Kidney glomerular epithelial cell (primary cell): ENCODE measurements at places on chromosomes 11 and 22.
A peak's percentile ranks its signal among the peaks of the same experiment; 100 is the strongest.

- DNase-seq = peak; percentile 69
These were observed 10.8 kb downstream of the TRIM66 start for GRCh38 chr11:8671651-8672062.

- DNase-seq = no peak
These were observed 4.7 kb downstream of the SLC22A8 start for GRCh38 chr11:63010934-63011439.

DNA sequence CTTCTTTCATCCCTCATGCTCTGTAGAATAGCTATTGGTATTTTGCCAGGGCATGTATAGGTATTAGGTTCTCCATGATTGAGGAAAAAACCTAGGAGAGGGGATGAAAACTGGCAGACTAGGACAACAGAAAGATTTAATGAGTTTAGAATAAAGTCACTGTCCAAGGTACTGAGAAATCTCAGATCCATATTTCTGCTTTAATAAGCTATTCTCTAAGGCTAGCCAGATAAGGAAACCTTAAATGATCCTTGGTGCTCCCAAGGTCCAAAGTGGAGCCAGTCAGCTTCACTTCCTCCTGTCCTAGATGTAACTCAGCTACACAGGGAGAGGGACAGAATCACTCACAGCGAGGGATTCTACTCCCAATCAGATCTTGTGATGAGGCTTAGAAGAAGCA lies 13.7 kb upstream of the CSNK2A3 start:
- DNase-seq = no peak

- DNase-seq = no peak
These were observed 6.5 kb downstream of the OR10A6 start for GRCh38 chr11:7924536-7924935.

GRCh38 chr11:59822989-59823566 lies 12.5 kb upstream of the MRPL16 start:
- peak; percentile 32 for DNase-seq
